AG10803 (cell line): ENCODE measurements at places on chromosomes 16 and 17.

GRCh38 chr16:12341423-12341822 lies 364.9 kb downstream of the SNX29 start:
- DNase-seq, result peak; percentile 77

GRCh38 chr17:68344701-68345136 lies 53.4 kb downstream of the ARSG start:
- DNase-seq, result no peak

DNA sequence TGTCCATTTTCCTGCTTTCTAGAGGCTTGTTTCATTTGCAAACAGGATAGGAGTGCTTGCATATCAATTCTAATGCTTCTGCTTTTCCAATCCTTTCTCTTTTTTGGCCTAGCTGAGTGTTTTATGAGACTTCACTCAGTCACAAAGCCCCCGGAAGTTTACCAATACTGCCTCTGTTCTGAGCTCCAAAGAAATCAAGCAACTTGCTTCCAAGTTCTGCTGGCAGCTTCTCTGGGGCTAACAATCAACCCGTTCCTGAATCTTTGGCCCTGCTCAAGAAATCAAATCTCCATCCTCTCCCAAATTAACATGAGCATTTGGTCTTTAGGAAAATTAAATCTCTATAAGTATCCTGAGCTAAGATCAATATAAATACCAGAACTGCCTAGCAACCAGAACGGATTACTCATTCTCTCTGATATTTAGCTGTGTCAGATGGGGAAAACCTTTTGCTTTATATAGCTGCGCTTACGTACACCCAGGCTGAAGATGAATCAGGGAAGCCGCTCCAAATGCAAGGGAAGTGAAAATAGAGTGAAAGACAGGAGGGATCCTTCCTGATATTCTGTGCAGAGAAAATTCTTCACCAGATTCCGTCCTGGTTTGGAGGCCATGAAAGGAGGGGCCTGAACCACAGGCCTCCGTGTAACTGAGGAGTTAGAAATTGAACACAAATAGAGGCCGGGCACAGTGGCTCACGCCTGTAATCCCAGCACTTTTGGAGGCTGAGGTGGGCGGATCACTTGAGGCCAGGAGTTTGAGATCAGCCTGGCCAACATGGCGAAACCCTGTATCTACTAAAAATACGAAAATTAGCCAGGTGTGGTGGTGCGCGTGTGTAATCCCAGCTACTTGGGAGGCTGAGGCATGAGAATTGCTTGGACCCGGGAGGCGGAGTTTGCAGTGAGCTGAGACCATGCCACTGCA lies 23.3 kb upstream of the GRB2 start:
- peak; percentile 60 for DNase-seq

GRCh38 chr17:2750721-2751120 lies 1.3 kb upstream of the CCDC92B start:
- no peak for DNase-seq

DNA sequence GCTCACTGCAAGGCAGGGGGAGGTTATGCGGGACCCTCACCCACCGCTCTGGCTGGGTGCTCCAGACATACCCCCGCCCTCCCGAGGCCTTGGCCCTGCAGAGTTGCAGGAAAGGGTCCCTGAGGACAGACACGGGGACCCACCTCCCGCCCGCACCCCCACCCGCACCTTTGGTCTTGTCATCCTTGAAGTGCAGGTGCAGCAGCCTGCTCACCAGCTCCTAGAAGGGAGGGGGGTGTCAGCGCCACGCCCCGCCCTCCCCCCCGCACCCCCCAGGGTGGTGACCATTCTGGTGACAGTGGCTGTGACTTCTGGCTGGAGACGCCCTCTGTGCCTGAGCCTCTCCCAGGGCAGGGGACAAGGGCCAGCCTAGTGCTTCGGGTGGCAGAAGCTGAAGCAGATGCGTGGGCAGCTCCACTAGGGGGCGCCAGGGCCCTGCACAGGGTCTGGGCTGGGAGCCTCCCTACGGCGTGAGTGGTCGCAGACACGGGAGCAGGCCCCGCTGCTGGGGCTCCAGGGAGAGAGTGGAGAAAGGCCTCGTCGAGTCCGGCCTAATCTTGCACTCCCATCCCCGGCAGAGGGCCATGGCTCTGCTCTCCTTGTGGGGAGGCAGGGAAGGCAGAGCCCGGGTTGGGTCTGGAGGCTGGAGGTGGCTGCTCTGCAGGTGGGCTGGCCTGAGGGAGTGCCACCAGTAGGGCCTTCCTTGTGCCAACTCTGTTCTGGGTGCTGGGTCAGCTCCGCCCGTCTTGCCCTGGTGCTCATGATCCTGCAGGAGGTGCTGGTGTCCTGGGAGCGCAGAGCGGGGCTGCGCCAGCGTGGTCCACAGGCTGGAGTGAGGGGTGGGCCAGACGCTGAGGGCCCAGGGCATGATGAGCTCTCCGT lies 2.7 kb downstream of the CENPX start:
- peak; percentile 16 for DNase-seq

DNA sequence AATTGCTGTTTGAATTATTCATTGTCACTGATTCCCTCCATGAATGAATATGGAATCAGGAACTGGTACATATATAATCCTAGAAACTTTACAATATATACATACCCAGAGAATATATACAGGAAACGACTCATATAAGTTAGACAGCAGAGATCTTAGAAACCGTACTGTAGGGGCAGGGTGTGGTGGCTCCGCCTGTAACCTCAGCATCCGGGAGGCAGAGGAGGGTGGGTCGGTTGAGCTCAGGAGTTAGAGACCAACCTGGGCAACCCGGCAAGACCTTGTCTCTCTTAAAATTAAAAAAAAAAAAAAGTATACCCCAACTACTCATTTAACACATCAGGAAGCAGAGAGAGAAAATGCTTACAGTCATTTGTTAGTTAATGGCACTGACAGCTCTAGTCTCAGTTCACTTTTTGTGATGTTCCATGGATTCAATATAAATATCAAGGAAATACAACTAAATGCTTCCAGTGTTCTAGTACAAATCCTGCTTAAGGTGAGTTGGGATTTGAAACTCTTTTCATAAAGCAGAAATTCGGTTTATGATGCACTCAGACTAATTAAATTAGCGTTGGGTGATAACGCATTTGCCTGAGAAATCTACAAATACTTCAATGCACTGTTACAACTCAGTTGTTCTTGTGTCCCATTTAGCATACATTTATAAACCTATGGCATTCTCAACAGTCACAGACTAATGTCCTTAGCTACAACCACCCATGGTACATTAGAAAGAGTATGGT lies 5.6 kb downstream of the GLG1 start:
- no peak for DNase-seq

GRCh38 chr17:31572341-31572740 lies 180.9 kb downstream of the RAB11FIP4 start:
- DNase-seq, result no peak

DNA sequence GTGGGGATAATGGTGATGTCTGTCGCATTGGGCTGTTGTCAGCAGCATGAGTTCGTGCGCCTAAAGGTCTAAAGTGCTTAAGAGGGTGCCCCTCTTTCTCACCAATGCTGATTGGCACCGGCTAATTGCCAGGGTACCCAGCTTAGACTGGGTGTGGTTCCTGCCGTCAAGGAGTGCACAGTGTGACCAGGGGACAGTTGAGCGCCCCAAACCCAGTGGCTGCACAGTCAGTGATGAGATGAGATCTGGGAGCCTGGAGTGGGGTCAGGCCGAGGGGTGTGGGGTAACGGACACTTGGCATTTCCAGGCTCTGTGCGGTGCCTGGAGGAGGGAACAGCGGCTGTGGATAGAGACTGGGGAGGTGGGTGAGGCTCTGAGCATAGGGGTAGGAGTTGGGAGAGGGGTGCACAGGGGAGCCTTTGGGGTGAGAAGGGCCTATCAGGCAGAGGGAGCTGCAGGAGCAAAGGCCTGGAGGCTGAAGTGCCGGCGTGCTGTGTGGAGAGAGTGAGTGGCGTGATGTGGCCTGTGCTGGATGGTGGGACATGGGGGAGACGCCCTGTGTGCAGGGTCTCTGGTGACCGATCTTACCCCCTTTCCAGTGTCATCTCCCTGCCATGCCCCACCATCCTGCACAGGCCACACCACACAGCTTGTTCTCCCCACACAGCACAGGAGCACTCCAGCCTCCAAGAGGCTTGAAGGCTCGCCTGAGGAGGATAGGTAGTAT lies 58.3 kb downstream of the SNX20 start:
- DNase-seq, result no peak

- no peak for DNase-seq
Measured at GRCh38 chr16:84879569-84880487, 60.0 kb downstream of the CRISPLD2 start.

GRCh38 chr17:67221062-67221998 lies 23.7 kb downstream of the HELZ start:
- peak; percentile 61 for DNase-seq

DNA sequence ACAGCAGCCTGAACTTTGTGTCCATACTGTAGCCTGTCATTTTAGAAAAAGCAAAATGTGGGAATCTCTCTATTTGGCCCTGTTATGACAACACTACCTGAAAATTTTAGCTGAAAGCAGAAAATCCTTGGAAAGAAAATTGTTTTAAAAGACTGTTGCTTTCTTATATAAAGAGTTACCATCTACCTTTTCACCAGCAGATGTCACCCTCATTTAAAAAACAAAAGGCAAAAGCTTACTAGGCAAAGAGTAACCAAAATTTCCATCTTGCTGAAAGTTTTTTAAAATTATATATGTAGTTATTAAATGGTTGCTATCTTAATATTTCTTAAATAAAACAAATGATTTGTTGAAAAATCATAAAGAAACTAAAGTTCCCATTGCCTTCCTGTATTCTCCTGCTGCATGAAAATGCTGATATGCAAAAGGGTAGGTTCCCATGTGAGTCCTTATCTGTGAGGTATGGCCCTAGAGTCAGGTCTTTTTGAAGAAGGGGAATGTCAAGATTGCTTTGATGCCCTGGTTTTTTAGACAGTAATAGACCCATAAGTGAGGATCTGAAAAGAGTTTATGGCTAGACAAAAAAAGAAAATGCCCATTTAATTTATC lies 61.0 kb downstream of the TNRC6C start:
- peak; percentile 63 for DNase-seq

- peak; percentile 79 for DNase-seq
Measured at GRCh38 chr17:17849147-17849820, 12.5 kb upstream of the SREBF1 start.

DNA sequence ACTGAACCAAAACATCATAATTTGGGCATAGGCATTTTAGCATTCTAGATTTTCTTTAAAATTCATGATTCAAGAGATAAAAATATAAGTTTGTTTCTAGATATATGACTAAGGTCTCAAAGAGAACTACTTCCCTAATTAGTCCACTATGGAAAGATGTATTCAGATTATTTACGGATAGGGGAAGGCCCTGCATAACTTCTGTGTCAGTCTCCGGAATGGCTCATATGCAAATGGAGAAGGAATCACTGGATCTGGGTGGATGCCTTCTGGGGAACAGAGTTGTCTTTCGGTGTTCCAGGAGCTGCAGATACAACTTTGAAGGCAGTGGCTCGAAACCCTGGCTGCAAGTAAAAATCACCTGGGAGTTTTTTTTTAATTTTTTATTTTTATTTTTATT lies 17.1 kb upstream of the WFIKKN2 start:
- no peak for DNase-seq

GRCh38 chr17:6908807-6909206 lies 77.3 kb upstream of the TEKT1 start:
- no peak for DNase-seq

DNA sequence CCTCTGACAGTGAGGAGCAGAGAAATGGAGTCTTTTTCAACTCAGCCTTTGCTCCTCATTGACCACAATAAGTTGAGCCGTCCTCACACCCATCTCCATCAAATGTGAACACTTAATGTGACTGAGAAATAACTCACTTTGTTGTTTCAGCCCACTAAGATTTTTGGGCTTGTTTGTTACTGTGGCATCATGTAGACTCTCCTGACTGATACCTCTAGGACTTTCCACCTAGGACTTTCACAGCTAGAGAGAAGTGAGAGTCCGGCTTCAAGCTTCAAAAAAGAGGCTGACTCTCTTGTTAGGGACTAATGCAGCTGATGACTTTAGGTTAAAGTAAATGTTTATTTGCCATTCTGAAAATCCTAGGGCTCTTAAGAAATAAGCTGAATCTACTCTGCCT lies 435.0 kb downstream of the TMEM114 start:
- DNase-seq, result no peak

DNA sequence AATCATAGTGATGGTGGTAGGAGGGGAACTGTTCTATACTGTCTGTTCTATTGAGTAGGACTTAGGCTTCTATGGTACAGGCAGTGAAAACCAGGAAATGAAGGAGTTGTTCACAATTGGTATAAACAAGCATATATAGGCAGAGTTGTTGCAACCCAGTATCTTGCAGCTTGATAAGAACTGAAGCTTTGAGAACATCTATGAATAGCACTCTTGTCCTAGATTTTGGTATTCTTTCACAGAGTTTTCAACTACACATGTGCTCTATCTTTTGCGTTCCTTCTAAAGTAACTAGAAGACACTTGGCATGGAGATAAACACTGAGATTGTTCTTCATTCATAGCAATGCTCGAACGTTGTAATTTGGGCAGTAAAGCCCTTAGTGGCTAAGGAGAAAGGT lies 91.8 kb downstream of the KCNJ2 start:
- DNase-seq, result no peak

DNA sequence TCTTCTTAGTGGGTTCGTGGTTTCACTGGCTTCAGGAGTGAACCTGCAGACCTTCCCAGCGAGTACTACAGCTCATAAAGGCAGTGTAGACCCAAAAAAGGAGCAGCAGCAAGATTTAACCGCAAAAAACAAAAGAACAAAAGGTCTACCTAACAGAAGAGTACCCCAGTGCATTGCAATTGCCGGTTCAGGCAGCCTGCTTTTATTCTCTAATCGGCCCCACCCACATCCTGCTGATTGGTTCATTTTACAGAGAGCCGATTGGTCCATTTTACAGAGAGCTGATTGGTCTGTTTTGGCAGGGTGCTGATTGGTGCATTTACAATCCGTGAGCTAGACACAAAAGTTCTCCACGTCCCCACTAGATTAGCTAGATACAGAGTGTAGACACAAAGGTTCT lies 2.0 kb upstream of the ARRB2 start:
- DNase-seq, result no peak

DNA sequence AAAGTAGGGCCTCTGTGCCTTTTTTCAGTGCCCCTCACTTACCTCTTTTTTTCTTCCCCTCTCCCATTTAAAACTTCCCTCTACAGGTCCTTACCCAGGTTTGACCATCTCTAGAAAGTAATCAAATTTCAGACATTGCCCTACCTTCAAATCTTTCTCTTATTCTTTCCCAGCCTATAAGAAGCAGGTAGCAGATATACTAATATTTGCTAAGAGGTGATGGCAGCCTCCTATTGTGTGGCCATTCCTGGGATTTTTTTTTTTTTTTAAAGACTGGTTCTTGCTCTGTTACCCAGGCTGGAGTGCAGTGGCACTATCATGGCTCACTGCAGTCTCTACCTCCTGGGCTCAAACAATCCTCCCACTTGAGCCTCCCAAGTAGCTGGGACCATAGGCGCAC lies 111.1 kb upstream of the HAS3 start:
- no peak for DNase-seq

DNA sequence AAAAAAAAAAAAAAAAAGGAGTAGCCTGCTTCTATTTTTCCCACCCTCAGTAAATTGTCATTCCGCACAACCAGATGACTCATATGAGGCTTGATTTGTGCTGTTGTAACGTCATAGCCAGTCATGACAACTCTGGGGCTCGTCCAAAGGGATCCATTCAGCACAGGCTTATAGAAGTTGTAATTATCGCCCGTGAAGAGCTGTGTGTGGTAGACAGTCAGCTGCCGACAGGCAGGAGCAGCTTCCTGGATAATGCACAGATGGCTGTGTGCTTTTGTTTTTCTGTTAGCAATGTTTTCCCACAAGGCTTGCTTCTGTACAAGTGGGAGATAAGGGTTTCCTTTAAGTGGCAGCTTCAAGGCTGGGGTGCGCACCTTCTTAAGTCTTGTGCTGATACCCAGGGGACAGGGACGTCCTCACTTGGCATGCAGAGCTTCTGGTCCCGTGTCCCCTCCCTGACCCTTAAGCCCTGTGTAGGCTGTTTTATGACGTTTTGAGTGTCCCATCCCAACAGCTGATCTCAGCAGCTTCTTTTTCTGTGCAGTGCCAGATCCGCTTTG lies 26.0 kb downstream of the SNX29 start:
- DNase-seq, result peak; percentile 68
